ENCODE measurements at places on chromosomes 16 and 17.
A peak's percentile ranks its signal among the peaks of the same experiment; 100 is the strongest.

- DNase-seq, result peak; percentile 23
Measured at GRCh38 chr17:1648173-1648962, 1.3 kb downstream of the RILP start.

DNA sequence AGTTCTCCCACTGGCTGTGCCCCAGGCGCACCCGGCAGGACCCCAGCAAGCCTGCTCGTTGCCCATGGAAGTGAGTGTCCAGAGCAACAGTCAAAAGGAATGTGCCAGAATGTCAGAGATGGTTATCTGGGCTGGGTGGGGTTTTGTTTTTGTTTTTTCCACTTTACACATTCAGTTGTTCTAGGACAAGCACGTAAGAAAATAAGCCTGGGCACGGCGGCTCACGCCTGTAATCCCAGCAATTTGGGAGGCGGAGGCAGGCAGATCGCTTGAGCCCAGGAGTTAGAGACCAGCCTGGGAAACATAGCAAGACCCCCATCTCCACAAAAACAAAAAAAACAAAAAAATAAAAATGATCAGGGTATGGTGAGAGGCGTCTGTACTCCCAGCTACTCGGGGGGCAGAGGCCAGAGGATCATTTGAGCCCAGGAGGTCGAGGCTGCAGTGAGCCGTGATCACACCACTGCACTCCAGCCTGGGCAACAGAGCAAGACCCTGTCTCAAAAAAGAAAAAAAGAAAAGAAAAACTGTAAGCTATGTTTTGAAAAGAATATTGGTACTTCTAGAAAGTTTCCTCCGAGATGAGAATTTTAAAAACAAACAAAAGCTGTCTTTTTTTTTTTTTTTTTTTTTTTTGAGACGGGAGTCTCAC, 8.3 kb downstream of the NDUFAF8 start:
- no peak for DNase-seq

DNA sequence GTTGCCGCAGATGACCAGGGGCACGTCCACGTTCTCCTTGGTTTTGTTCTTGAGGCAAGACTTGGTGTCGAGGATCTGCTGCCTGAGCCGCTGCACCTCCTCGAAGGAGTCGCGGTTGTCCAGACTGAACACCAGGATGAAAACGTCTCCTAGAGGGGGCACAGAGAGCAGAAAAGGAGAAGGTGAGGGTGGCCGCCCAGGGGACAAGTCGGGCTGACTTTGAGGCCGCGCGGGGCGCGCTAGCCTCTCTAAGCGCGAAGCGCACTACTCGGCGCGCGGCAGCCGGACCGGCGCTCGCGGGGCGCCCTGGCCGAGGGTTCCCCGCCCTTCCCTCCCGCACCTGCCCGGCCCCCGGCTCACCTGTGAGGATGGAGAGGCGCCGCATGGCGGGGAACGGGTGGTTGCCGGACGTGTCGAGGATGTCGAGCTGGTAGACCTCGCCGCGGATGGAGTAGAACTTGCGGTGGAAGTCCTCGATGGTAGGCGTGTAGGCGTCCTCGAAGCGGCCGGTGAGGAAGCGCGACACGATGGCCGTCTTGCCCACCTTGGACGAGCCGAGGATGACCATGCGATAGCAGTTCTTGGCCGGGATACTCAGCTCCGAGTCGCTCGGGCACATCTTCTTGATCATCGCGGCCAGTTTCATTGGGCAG, 533 bp downstream of the RASD1 start:
- DNase-seq, result no peak

GRCh38 chr17:51258756-51259563, 889 bp downstream of the MBTD1 start:
- DNase-seq, result no peak

DNA sequence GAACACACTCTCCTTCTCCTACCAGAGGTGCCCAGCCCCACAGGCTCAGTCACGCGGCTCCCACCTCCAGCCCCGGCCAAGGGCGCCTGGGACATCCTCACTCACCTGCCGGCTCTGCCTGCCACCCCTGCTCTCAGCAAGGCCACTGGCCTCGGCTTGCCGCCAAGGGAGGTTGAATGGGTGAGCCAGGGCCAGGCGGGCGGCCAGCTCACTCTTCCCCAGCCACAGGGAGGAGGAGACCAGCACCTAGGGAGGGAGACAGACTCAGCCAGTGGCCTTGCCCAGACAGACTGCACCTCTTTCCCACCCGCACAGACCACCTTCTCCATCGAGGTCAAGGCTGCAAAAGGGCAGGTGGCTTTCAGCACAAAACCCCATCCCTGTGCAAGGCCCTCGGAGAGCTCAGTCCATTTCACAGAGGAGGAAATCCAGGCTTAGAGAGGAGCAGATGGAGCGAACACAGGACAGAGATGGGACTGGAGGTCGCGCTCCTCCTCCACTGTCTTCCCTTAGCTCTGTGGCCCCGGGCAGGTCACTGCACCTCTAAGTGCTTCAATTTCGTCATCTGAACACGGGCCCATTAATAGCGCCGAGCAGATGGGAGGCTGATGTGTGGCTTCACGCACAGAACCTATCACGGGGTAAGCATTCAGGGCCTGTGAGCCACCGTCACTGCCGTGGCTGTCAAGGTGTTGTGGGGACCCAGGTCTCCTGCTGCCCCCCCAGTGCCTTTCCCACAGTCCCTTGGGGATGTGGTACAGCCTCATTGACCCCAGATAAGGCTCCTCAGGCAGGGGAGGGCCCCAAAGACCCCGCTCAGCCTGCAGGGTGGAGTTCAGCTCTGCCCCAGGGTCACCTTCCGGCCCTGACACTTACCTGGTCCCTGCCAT, 56.1 kb downstream of the RMI2 start:
- DNase-seq, result no peak

GRCh38 chr17:73307130-73307529, 4.7 kb downstream of the CDC42EP4 start:
- DNase-seq, result no peak

- no peak for DNase-seq
Measured at GRCh38 chr16:75293772-75294171, 42.3 kb upstream of the BCAR1 start.

DNA sequence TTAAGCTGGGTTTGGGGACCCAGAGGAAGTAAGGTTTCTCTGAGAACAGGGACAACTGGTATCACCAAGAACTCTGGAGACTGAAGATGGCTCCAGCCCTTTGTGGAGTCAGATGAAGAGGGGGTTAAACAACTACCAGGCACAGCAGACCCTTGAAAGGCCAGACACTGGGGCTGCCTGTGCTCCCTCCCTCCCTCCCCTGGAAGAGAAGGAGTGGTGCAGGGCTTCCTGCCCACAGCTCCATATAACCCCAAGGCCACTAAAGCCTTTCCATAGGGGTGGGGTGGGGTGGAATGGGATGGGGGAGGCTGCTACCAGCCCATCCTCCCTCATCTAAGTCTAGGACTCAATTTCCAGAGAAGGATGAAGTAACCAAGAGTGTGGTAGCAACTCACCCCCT, 66.7 kb downstream of the CCDC182 start:
- DNase-seq, result no peak

GRCh38 chr16:4679850-4680636, 13.3 kb upstream of the NUDT16L1 start:
- DNase-seq, result no peak

- no peak for DNase-seq
Measured at GRCh38 chr17:22267019-22267418, 574.7 kb downstream of the KCNJ18 start.

DNA sequence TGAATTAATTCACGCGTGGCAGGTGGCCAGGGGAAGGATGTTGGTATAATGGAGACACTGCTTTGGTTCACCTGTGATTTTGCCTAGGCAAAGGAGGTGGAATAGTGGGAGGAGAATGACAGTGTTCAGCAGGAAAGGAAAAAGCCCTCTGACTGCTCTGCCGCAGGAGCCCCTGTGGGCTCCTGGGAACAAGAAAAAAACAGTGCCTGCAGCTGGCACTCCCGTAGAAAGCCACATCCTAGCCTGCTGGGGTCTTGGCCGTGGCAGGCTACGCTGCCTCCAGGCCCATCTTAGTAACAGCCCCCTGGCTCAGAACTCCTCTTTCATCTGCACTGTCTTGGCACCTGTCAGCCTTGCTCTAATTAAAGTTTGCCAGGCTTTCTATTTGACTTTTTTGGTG, 20.6 kb downstream of the ADORA2B start:
- no peak for DNase-seq

GRCh38 chr16:9297437-9298113, 206.1 kb downstream of the HAPSTR1 start:
- no peak for DNase-seq

DNA sequence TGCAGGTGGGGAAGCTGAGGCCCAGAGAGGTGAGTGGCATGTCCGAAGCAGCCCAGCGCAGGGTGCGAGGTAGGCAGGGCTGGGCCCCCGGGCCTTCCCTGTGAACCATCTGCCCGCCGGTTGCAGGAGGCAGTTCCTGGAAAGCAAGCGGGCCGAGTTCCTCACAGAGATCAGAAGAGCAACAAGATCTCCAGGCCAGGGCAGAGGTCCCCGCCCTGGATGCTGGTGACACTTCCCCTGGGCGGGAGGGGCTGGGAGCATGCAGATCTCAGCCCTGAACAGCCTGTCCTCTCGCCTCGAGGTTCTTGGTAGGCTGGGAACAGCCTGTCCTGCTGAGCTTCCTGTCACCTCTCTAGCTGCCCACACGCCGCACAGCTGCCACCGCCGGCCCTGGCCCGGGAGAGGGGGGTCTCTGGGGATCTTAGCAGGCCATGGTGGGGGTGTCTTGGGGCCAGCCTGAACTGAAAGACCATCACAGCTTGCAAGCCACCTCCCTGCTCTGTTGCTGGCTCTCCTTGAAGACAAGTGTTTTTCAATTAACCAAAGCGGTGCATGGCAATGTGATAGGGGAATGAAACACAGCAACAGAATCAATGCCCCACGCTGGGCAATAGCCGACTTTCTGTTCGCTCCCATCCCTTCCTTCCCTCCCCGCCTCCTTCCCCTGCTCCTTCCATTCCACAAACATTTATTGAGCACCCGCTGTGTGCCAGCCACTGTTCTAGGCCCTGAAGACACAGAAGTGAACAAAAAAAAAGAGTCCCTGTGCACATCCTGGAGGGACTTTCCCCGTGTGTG, 31.7 kb downstream of the SOCS1 start:
- peak; percentile 85 for DNase-seq

- peak; percentile 43 for DNase-seq
Measured at GRCh38 chr16:67394155-67395104, 1.1 kb upstream of the TPPP3 start.

- DNase-seq, result no peak
Measured at GRCh38 chr17:74182041-74182723, 21.3 kb upstream of the RPL38 start.

DNA sequence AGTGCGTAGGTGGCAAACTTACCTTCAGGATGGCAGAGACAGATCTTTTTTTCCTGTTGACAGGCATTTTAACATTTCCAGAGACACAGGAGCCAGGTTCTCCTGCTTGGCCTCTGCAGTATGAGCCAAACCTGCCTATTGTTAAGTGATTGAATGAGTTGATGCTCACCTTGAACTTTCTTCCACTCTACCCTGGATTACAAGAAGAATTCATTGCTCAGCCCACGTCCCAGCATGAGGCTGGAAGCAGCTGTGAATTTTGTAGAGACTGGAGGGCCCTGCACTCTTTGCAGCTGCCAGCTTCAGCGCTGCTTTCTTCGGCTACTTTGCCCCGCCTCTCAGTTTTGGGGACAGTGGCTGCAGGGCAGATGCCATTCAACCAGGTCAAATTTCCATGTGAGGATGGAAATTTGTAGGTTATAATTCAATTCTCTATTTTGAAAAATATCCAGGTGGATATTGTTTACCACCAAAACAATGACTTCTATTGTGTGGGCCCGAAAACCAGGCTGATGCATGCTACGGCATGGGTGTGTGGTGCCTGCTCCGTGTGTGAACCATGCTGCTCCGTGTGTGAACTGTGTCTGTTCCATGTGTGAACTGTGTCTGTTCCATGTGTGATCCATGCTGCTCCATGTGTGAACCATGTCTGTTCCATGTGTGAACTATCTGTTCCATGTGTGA, 75.2 kb upstream of the METTL9 start:
- no peak for DNase-seq

- no peak for DNase-seq
Measured at GRCh38 chr17:15930426-15930825, 14.5 kb upstream of the ADORA2B start.

All from CD4-positive, alpha-beta T cell (primary cell).